ENCODE measurements at places on chromosomes 12 and 14.
A peak's percentile ranks its signal among the peaks of the same experiment; 100 is the strongest.

- peak; percentile 36 for DNase-seq
These were observed 26.5 kb downstream of the ZBTB42 start for GRCh38 chr14:104827177-104828055.

DNA sequence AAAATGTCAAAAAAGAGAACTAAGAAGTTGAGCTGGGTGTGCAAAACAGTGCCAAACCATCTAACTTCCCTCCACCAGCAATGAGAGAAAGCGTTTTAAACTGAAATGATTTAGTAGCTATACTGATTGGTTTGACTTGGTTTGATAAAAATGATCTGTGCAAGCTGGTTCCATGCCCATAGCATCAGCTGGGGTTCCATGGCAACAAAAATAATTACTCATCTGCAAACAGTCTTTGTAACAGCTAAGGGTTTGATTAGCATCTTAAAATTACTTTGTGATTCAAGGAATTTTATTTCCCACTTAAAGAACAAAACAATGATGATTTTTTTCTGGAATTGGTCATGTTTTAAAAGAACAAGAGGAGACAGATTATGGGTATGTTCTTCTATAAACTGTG lies 15.0 kb upstream of the BICD1 start:
- DNase-seq, result no peak

- no peak for DNase-seq
These were observed 10.1 kb upstream of the FBXO33 start for GRCh38 chr14:39442293-39442692.

GRCh38 chr14:93009471-93010129 lies 86.7 kb downstream of the CHGA start:
- peak; percentile 80 for DNase-seq

GRCh38 chr14:101371799-101372793 lies 189.2 kb upstream of the DIO3 start:
- no peak for DNase-seq

GRCh38 chr14:54420478-54421142 lies 20.6 kb downstream of the CNIH1 start:
- DNase-seq, result peak; percentile 52

GRCh38 chr12:132444957-132445883 lies 44.7 kb upstream of the FBRSL1 start:
- peak; percentile 61 for DNase-seq

GRCh38 chr14:60512126-60512525 lies 3.2 kb downstream of the SIX6 start:
- no peak for DNase-seq

DNA sequence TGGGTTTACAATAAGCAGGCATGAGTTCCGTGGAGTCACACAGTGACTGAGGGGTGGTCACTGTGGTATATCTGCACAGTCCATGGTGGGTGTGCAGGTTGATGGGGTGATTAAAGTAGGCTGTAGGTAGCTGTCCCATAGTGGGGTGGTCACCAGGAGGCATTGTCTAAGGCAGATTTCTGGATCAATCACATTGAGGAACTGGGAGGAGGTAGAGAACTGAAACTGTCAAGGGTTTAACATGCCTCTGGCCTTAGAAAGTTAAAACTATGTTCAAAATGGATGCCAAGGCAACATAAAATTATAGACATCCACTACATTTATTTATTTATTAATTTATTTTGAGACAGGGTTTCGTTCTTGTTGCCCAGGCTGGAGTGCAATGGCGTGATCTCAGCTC lies 8.3 kb downstream of the ADCK1 start:
- DNase-seq, result peak; percentile 2

DNA sequence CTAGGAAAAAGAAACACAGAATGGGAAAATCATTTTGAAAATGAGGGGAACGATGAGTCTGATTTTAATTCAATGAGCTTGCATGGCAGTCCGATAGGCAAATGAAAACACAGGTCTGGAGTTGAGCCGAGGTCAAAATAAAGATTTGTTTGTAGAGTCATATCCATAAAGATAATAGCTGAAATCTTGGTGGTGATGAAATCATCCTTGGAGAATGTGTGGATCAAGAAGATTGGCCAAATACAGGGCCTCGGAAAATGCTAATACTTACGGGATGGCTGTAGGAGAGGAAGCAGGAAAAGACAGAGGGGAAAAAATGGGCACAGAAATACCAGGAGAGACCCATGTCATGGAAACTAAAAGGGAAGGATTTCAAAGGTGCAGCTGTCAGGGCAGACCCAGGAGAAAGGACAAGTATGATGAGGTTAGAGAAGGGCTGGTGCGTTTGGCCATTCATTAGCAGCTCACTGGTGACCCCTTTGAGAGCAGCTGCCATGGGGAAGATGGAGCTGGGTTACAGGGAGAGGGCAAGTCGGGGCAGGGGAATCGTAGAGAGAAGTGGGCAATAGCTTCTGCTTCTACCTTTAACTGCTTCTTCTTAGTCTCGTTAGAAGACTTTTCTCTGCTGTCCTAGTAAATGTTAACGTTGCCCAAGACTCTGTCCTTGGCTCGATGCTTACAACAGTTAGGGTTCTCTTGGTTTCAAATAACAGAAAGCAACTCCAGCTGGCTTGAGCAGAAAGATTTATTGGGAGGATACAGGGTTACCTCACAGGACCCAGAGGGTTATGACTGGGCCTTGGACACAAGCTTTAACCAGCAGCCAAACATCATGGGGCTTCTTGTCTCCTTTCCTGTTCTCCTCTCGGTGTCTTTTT lies 161.8 kb downstream of the EFCAB11 start:
- no peak for DNase-seq

DNA sequence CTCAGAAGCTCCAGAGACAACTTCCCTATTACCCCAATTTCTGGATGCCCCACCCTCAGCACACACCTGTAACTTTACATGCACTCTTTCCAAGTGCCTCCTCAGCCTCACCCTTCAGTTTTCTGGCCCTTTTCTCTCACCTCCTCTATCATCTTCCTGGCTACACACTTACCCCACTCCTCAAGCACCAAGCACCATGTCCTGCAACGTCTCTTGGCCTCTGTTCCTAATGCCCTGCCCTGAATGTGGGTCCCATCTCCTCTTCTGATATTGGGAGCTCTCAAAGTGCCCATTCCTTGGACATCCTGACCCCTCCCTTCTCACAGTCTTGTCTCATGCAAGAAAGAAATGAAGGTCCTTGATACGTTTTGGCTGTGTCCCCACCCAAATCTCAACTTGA lies 1.2 kb downstream of the KRT72 start:
- no peak for DNase-seq

DNA sequence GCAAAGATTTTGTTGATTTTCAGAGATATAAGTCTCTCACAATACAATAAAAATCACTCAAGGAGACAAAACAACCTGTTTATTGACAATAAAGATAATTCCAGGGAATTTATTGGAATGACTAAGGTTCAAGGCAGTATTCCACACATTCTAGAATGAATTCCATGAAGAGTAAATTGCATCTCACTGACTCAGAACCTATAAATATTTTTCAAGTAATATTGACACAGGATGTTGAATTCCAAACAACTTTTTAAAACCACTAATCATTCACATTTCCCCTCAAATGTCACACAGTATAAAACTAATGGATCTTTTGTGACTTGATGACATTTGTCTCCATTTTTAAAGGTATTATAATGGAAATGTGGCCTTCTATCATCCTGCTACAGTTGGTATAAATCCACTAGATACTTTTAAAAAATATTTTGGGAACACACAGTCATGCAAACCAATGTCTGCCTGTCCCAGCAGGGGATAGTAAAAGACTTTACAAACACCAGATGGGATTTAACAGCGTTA lies 42.1 kb upstream of the LGR5 start:
- no peak for DNase-seq

DNA sequence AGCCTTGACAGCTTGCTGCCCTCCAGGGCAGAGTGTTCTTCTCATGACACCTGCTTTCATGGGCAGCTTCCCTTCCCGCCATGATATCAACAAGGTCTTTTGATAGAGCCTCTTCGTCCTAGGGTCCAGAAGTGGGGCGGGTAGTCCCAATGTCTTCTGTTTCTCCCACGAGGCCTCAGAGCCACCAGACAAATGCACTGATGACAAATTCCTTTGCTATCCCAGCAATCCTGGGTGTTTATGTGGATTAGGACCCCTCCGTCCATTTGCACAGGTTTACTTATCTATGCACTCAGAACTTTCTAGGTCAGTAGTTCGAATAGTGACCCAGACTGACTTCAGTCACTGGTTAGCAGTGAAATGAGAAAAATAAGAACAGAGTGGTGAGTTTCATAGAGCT lies 52.6 kb upstream of the PRMT8 start:
- no peak for DNase-seq

- no peak for DNase-seq
These were observed 294.6 kb downstream of the FLRT2 start for GRCh38 chr14:85824526-85824925.

DNA sequence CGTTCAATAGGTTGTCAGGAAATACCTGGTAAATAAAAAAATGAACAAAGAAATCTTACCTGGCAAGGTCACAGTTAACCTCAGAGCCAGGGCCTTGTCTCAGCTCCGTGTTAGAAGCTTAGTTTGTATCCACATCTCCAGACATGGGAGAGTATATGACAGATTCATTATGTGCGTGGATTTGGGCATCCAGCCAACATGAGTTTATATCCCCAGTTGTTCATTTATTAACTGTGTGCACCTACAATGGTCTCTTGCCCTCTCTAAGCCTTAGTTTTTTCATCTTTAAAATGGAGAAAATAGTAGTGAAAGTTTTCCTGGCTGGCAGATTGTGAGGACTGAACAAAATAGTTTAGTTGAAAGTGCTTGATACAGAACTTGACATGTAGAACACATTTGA lies 437.8 kb downstream of the NPAS3 start:
- no peak for DNase-seq

DNA sequence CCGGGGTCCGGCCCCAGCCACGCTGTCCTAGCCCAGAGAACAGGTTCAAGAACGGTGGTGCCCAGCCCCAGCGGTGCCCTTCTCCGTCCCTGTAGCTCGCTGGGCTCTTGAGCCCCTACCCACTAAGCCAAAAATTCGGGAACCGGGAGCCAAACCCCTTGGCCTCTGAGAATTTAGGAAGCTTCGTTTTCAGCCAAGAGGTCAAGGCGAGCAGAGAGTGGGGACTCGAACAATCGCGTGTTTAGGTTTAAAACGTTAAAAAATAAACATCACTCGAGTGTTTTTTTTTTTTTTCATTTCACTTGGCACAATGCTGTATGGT lies 6.2 kb downstream of the SIX1 start:
- no peak for DNase-seq

DNA sequence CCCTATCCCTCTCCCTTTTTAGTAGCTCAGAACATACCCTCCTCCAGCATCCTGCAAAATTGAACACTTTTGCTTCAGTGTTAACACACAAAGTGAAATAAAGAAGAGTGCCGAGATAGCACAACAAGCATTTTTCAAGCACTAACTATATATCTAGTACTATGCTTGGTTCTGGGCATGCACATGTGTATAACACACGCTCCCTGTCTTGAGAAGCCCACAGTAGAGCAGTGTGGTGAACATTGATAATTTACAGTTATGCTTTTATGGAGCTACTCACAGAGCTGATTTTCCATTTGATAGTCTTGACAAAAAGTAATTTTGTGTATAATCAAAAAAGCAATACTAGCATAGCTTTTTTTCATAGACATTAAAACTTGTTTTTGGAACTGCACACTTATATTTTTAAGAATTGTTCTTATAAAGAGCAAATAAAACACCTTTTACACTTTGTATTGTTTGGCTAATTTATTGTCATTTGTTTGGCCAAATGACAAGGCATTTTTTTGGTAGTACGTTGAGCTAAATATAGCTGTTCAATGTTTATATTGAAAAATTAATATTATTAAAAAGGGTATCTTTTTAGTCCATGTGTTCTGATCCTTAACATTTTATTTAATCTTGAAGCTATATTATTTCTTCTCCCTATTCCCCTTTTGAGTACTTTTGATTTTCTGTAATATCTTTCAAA lies 39.7 kb downstream of the LEMD3 start:
- DNase-seq, result no peak

- no peak for DNase-seq
These were observed 40.0 kb downstream of the FBXW8 start for GRCh38 chr12:116950628-116951325.

DNA sequence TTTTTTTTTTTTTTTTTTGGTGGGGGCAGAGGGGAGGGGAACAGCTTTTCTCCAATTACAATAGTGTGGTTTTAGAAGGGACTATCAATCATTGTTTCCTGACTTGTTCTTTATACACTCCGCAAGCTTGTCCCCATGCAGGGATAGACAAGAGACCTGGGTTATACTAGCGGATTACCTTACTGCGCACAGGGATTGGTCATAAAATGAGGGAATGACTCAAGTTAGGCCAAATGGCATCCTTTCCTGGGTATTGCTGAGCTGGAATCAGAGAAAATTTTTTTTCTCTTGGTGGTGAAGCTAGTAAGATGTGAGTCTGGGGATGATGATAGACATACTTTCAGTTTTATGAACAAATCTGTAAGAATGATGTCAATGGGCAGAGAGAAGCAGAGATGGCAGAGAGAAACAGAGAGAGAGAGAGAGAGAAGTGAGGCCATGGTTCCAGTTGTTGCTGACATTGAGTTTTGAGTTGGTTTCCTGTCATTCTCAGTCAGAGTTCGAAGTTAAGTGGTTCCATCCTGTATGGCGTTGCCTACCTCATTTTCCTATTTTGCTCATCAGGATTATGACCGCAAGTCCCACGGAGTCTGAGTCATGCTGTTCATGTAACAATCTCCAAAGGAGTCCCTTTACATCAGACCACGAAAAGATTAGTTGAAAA lies 59.1 kb upstream of the OTOGL start:
- no peak for DNase-seq

DNA sequence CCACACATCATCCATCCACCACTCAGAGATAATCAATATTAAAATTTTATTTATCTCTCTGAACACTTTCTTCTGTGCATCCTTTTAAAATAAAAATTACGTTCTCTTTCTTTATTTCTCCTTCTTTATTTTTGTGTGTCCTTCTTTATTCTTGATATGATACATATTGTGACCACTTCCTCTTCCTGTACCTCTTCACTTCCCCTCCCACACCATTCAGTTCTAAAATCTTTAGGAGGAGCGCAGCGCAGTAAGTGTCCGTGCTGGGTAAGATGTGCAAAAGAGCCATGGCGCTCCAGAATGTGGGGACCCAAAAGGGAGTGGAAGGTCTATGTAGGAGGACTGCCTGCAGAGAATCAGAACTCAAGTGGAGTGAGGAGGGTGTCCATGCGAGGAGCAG lies 256.7 kb downstream of the ITPR2 start:
- peak; percentile 7 for DNase-seq

- DNase-seq, result peak; percentile 71
These were observed 3.7 kb upstream of the NECAP1 start for GRCh38 chr12:8078398-8078797.

DNA sequence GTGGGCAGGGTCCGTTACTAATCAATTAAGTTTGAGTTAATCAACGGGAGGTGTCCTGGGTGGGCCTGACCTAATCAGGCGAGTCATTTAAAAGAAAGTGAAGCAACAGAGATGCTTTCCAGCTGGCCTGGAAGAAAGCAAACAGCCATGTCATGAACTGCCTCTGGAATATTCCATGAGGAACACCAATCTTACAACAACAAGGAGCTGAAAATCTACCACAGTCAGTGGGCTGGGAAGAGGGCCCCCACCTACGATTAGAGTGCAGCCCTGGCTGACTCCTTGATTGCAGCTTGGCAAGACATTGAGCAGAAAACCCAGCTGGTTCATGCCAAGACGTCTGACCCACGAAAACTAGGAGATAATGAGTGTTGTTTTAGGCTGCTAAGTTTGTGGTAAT lies 56.2 kb downstream of the SSPN start:
- no peak for DNase-seq

- no peak for DNase-seq
These were observed 57.2 kb downstream of the LTBP2 start for GRCh38 chr14:74554742-74555362.

GRCh38 chr12:55715833-55716581 lies at the start of gene BLOC1S1:
TSS of gene BLOC1S1 (plus strand) at chr12:55716046. CDS start at chr12:55716052, 6 bp downstream.
- peak; percentile 81 for DNase-seq
